ENCODE measurements at places on chromosomes 5 and 9.

DNA sequence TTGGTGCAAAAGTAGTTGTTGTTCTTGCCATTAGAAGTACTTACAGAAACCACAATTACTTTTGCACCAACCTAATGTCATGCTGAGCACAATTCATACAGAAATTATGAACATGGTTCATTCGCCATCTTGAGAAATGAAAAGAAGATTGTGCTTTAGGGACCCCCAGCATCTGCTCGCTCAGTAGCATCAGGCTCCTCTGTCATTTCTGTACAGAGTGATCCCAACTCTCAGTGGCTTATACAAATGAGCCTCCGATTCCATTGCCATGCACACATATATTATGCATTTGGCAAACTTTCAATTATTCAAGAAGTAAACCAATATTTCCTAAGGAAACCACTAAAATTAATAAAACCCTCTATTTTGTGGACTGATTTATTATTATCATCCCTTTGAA is 266.2 kb downstream of the MED10 start:
- DNase-seq = no peak

DNA sequence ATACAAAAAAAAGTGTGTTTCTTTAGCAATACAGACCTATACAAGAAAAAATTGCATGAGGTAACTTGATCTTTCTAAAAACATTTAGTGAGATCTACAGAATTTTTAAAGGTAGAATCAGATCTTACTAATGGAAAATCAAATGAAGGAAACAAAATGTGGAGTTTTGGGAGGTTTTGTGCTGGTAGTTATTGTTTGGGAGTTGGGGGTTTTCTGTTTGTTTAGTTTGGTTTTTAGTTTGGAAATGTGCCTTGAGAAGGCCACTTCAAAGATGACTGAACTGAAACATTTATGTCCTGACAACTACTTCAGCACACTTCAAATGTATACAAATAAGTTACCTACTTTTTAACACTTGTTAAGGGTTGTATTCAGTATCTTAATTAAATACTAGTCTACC is 280.1 kb downstream of the NR2F1-AS1 start:
- DNase-seq = no peak

DNA sequence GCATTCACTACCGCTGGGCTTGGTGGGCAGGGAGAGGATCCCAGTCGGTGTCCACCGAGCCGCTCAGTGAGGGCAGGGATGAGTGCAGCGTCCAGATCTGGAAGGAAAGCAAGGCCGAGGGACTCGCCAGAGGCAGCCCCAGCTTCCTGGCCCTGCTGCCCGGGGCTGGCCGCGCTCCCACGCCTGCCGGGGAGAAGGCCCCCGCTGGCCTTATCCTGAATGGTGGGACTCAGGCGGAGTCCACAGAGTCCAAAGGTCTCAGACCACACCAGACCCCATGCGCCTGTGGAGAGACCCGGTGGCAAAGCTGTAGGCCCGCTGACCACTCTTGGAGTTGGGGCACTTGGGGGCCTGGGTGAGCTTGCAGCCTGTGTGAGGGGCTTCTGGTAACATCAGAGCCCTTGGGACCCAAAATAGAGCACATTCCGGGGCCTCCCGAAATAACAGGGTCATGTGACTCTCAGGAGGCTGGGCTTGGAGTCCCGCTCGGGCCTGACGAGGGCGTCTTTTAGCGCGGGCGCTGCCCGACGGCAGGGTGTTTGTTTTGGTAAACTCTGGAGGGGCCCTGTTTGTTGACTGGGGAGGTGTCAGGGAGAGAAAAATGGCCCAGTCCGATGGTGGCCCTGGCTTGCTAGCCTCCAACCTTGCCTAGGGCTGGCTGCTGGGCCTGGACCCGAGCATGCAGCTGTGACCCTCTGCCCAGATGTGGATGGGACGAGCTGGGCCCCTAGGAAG is 2.8 kb downstream of the RXRA start:
- DNase-seq = peak; percentile 79

GRCh38 chr9:37405764-37406380 is 16.6 kb upstream of the GRHPR start:
- no peak for DNase-seq

DNA sequence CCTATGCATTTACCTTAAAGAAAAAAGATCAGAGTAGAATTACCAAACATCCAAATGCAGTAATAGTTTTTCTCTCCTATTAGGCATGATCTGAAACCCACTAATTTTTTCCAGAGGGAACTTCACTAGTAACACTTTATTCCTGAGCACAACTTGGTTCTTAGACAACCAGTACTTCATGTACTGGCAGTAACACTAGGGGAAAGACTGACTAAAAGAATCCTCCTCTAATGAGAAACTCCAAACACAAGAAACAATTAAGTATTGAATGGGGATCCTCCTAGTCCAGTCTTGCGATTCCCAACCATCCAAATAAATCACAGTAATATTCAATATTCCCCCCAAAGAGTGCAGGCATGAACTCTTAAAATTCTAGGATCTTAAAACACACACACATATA is 48.9 kb downstream of the ZNF608 start:
- DNase-seq = no peak

GRCh38 chr9:36950389-36950788 is 83.7 kb downstream of the PAX5 start:
- no peak for DNase-seq

DNA sequence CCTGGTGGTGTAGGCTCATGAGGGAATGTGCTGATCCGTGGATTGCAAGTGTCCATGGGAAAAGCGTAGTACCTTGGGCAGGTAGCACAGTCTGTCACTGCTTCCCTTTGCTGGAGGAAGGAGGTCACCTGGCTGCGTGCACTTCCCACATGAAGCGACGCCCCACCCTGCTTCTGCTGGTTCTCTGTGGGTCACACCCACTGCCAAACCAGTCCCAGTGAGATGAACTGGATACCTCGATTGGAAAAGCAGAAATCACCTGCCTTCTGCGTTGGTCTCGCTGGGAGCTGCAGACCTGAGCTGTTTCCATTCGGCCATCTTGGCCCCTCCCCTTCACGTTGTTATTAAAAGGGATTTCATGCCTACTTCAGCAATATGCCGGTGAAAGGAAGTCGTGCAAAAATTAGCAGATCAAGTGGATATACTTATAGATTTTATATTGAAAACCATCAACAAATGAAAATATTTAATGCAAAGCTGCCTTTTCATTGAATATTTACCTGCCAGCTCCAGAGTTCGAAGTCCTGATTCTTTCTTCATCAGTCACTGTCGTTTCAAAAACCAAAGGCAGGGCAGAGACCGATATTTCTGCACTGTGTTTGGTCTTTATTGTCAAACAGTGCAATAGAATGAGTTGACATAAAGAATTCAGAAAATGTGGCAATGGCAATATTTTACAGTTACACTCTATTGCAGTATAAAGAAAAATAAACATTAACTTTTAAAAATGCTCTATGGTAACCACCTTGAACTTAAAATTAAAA is 123.2 kb downstream of the JAKMIP2 start:
- no peak for DNase-seq

- no peak for DNase-seq
These were observed 920 bp downstream of the PMPCA start for GRCh38 chr9:136411378-136411777.

GRCh38 chr9:68898781-68899439 is 115.0 kb downstream of the PRKACG start:
- DNase-seq = no peak

DNA sequence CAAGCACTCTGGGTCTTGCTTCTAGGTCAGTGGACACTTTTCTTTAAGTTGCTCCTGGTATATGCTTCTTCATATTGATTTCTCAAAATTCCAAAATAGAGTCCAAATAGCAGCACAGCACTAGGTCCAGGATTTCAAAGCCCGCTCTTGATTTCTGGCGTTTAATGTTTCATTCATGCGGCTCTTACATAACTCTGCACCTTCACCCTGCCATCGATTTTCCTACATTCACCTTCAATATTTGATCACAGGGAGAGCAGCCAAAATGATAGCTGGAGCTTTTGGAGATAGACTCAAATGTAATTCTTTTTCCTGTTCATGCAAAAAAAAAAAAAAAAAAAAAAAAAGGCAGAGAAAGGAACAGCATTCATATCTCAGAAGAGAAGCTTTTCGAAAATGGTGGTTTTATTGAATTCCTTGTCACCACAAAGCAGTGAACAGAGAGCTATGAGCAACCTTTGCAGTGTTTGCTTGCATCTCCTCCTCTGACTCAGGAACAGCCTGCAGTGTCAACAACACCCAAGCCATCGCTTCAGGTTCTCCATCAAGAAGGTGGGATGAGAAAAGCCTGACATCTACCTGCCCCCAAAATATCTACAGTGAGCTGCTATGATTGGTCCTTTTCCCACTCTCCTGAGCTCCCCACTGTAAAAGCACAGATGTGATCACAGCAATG is 97.8 kb downstream of the MED10 start:
- DNase-seq = no peak

GRCh38 chr5:20028506-20028905 is 40.5 kb upstream of the CDH18 start:
- DNase-seq = no peak

DNA sequence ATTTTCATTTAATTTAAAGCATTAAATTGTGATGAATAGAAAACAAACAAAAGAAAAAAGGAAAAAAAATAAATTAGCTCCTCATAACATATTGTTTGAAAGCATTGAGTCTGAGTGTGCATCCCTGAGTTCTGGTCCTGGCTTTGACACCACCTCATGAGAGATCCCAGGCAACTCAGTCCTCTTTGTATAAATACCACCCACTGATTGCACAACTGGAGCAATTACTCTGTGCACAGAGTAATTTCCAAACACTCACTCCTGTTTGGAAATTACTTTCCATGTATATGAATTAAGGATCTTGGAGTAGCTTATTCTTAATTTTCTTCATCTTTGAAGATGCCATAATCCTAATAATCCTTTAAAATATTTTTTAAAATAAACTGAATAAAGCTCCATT is 59.4 kb upstream of the C5orf46 start:
- no peak for DNase-seq

DNA sequence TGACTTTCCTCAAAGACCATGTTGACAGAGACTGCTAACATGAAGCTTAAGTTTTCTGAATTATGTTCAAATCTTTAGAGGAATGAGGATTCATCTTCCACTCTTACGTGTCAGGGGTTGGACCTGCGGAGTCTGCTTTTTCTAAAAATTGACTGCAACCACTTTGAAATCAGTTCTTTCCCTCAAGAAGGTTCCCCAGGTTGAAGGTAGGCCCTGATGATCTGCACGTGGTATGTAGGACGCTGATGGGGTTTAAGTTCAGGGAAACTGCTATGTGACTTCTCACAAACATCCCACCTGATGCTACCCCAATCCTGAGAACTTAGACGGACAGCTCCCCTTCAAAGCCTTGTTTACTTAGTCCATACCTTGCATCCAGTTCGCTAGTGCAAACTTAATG is 7.2 kb downstream of the RACK1 start:
- DNase-seq = no peak

DNA sequence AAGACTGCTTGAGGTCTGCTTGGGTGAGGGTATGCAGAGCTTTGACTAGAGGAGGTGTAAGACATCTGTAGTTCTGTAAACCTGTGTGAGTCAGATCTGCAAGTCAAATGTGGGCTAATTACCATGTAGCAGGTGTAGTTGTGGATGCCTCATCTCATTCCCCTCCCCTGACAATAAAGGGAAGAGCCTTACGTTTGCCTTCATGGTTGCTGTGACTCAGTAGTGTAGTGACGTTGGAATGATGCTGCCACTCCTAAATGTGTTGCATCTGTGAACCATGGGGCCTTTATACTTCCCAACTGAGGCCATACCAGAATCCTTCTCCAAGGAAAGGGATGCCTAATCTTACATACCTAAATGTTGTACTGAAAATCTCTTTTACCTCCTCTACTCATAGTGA is 26.0 kb downstream of the PRDM6 start:
- no peak for DNase-seq

DNA sequence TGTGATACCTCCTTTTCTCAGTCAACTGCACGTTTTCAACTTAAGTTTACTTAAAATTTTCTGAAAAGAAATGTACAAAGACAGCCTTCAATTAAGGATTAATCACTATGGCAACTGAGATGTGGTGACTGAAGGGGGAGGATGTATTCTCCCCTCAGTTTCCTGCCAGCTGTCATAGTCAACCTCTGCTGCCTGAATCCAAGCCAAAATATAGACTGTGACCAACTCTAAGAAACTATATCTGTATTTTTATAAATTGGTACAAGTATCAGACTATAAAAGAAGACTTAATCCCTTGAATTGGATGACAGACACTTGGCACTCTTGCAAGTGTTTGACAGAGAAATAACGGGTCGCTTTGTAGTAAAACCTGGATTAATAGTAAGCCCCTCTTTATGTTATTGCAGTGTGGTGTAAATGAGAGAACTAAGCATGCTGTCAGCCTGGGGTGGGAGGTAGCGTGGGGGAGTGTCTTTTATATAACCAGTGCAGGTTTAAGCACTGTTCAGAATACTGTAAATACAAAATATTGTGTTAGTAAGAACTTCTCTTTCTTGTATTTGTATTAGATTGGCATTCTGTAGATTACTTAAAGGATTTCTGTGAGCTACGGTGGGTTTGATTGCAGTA is 106.4 kb downstream of the ERCC6L2 start:
- DNase-seq = no peak

GRCh38 chr9:105132606-105133005 is 111.8 kb upstream of the SLC44A1 start:
- DNase-seq = no peak

DNA sequence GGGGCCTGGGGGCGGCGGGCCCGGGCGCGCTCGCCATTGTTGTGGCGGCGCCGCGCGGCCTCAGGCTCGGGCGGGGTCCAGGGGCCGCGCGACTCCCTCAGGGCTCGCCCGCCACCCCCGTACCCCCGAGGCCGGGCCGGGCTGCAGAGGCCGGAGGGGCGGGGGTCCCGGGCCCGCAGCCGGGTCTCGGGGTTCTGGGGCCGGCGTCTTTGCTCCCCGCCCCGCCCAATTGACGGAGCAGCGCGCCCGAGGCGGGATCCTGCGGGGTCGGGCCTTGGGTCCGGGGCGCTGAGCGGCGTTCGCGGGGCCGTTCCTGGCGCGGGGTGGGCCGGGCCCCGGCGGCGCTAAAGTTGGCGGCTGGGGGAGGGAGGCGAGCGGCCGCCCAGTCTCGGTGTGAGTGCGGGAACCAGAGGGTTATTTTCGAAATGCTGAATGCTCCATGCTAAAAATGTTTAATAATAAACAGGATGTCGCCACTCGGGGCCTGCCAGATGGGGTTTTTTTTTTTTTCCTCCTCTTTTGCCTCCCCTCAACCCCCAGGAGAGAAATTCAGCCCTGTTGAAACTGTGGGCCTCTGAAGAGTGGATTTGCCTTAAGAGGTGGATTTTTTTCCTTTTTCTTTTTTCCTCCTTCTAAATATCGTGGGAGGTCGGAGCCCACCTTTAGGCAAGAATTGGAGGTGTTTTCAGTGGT is 724 bp downstream of the PRRC2B start:
- peak; percentile 78 for DNase-seq

DNA sequence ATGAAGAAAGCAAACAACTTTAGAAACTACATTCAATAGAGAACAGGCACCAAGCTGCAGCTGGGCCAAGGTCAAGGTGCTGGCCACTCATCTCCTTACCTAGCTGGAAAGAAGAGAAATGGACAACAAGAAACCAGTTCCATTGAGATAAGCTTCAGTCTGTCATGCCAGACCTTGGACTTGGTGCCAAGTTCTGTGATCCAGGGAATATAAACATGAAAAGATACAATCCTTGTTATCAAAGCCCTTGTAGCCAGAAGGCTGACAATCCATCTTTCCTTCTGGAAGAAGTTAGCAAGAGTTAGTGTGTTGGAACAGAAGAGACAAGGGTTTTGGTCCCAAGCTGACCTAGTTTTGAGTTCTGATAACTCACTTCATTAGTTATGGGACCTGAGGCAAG is 227.5 kb downstream of the ACTL7B start:
- DNase-seq = no peak

- peak; percentile 59 for DNase-seq
These were observed 136.7 kb downstream of the CAVIN4 start for GRCh38 chr9:100714372-100715099.

- DNase-seq = no peak
These were observed 42.5 kb downstream of the CYSTM1 start for GRCh38 chr5:140217299-140218026.

- no peak for DNase-seq
These were observed 134.6 kb upstream of the RASEF start for GRCh38 chr9:83197591-83197990.

Measured in left ventricle myocardium superior (tissue), 1 donor.